ENCODE measurements at places on chromosomes 11 and 22.

- no peak for DNase-seq
These were observed 22.5 kb upstream of the TCF20 start for GRCh38 chr22:42292732-42293520.

GRCh38 chr11:122646549-122647340 is 8.8 kb upstream of the UBASH3B start:
- DNase-seq, result no peak

DNA sequence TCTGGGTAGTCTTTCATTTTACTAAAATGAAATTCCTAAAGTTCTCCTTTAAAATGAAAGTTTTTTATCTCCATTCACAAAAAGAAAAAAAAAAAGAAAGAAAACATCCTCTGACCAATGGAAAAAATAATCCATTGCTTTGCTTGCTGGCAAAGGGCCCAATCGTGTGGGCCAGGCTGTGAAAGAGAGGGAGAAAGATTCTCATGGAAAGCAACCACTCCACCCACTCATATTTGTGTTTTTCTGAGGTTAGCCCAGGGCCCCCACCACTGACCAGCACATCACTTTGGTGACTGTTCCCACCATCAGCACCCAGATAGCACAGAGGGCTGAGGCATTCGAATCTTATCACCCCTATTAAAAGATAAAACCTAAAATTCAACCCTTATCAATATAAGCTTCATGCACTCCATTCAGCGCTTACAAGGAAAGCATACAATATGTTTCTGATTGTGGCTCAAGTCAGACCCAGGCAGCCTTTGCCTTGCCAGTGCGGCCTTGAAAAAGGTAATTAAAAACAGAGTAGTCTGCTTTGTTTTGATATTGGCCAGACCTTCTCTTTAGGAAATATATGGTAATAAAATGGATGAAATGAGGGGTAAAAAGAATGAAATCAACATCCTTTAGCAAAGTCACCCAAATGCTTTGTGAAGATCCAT is 192.8 kb downstream of the ETS1 start:
- DNase-seq, result no peak

- no peak for DNase-seq
These were observed 13.5 kb downstream of the TRIM44 start for GRCh38 chr11:35675901-35676610.

DNA sequence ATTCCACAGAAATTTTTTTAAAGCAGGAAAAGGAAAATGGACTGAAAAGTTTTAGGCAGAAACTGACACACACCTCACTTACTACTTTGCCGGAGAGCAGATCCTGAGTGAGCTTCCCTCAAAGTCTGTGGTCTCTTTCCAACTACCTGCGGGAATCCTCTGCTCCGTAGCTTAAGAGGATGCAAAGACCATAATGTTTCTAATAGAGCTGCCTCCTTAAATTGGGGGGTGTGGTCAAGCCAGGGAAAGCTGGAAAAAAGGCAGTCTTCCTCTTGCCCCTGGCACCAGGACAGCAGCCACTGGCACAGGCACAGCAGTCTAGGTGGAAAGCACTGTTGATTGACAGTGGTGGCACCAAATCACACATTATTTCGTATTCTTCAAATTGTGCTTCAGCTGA is at the start of gene ETS1:
TSS of gene ETS1 (minus strand) at position 144 of the 400 bp plus-strand sequence. CDS start 14,428 bp downstream, outside the sequence.
- DNase-seq, result no peak

DNA sequence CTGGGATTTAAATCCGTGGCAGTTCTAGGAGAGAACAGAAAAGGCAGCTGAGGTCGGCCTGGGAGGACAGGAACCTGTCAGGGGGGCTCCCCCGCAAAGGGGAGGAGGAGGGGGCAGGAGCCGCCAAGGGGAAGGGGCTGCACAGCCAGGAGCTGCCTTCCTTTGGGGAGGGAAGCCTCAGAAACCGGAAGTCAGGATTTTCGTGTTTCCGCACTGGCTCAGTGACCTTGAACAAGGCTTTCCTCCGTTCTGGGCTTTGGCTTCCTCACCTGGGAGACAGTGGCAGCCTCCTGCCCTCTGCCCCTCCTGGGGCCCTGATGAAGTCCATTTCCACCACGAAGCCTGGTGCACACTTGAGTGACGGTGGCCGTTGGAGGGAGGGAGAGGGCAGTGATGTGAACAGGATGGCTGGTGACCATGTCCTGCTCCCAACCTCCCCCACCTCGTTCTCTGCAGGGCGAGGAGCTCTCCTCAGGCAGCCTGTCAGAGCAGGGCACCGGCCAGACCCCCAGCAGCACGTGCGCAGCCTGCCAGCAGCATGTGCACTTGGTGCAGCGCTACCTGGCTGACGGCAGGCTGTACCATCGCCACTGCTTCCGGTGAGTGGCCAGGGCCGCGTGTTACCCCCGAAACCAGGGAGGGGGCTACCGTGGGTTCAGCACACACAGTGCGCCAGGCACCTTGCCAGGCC is 12.6 kb downstream of the MICALL1 start:
- no peak for DNase-seq

GRCh38 chr11:131462622-131463021 is 92.2 kb downstream of the NTM start:
- no peak for DNase-seq

DNA sequence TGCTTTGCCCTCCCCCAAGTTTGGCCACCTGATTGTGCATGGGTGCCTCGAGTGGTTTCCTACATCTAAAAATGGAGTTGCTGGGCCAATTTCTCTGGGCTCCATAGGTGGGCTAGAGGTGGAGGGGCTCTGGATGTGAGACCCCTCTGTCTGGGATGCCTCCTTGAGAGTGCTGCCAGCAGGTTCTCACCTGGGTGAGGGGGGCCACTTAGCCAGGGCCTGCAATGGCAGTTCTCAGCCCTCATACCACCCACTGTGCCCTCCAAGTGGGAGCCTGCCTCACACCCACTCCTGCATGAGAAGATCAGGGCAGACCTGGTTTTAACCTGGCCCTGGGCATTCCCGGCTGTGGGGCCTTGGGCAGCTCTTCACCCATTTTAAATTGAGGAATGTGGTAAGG is 83.9 kb downstream of the CABIN1 start:
- no peak for DNase-seq

GRCh38 chr11:83956119-83956697 is 670.0 kb upstream of the CCDC90B start:
- DNase-seq, result no peak

- no peak for DNase-seq
These were observed 493.5 kb downstream of the DLG2 start for GRCh38 chr11:85133636-85134035.

DNA sequence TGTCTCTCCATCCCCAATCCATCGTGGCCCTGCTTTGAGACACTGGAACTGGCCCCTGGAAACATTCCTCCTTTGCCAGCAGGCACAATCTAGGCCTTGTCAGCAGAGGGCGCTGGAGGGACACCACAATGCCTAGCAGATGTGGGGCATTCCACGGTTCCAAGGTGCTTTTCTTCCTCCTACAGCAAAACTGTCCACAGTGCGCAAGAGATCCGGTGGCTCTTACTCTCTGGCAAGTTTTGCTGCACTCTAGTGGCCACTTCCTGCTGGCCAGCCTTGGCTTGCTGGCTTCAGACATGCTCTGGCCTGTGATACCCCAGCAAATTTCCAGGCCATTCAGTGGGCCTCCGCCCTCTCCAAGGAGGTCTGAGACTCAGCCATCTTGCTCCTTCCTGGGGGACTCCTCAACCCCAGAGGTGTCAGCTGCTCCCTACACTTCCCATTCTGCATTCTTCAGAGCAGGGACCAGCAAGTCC is 17.1 kb upstream of the RBM4B start:
- DNase-seq, result peak; percentile 84

- no peak for DNase-seq
These were observed 31.2 kb upstream of the B3GAT1 start for GRCh38 chr11:134443246-134443645.

- DNase-seq, result no peak
These were observed 317.1 kb downstream of the NTM start for GRCh38 chr11:131687291-131688047.

- no peak for DNase-seq
These were observed 267.2 kb upstream of the MTNR1B start for GRCh38 chr11:92702037-92702804.

GRCh38 chr11:70123711-70124110 is 45.6 kb downstream of the ANO1 start:
- no peak for DNase-seq

DNA sequence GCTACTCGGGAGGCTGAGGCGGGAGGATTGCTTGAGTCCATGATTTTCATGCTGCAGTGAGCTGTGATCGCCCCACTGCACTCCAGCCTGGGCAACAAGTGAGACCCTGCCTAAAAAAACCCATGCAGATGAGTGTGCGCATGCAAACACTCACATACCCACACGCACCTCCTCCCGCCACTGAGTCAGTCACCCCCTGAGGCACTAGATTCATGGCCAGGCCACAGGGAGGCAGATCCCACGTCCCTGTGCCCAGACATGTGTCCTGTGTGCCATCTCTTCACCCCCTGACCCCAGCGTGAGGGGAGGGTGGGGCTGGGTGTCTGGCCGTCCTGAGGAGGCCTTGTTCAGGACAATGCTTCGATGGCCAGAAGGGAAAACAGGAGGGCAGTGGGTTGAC is 15.5 kb downstream of the RELT start:
- DNase-seq, result no peak

DNA sequence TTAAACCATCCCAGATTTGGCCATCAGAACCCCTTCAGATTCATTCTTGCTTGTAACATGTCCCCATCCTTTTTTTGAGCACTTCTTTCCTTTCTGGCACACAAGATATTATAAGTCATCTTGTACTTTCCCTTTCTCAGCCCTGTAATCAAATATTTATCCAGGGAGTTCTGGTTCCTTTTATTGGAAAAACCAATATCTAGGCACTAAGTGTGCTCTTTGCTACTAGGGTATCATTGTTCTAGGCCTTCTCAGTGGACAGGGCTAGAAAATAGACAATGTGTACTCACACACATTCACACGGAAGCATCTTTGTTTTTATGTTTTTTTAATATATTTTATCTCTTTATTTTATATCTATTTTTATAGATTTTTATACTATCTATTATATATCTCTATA is 47.3 kb downstream of the ARL14EP start:
- no peak for DNase-seq

DNA sequence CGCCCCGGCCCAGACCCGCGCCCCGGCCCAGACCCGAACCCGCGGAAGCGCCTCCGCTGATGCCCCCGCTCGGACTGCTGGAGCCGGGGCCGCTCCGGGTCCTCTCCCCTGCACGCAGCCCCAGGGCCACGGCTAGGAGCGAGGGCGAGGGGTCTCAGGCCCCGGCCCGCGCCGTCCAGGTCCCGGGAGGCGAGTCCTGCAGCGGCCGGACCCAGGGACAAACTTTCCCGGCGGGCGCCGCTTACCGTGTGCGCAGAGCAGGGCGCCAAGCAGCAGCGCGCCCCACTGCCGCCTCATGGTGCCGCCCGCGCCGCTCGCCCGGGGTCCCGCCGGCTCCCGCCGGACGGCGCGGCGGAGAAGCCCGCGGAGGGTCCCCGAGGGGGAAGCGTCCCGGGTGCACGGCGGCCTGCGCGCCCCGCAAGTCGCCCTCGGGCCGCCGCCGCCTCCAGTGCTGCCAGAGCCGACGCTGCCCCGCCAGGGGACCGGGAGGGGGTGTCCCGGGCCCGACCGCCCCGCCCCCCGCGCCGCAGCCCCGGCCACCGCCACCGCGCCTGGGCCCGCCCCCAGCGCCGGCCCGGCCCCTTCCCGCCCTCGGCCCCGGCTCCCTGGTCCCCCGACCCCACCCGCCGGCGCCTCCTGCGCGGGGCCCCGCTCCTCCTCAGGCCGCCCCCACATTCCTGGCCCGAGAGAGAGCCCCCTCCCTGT is at the start of gene LRP4:
TSS of gene LRP4 (minus strand) at position 468 of the 705 bp plus-strand sequence. CDS start at position 297, 171 bp downstream.
- DNase-seq, result no peak

DNA sequence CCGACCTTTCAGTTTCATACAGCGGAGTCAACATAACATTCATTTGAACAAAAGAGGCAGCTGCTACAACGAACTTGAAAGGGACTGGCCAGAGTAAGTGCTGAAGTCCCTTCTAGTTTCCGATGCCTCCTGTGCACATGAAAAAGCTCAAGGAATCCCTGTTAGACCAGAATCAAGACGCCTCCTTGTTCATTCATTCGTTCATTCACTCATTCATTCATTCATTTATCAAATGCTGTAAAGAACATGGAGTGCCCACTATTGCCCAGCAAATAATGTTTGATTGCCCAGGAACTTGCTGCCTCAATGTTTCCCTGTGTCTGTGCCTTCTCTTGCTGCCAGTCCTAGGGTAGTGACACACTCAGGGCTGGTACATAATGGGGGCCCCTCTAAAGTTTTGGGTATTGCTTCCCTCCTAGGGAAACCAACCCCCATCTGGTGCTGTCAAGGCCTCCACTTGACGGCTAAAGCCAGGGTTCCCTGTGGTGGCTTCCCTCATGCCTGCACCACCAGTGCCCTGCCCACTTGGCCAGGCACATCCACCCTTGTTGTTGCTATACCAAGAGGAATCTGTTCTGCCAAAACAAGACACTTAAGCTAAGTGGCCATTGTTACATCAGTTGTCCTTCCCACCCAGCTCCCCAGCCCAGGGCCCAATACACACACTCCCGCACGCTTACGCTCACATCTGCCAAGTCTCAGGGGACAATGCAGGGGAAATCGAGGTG is 3.8 kb downstream of the TMPRSS13 start:
- DNase-seq, result no peak

Data from activated CD4-positive, alpha-beta T cell treated with anti-CD3 and anti-CD28 coated beads, Interleukin-2, amount 50 U/mL, for 1 hour (primary cell).